H7 (cell line): ENCODE measurements at places on chromosomes 3 and 15. TPM values are rescaled to one million over a fixed set of nuclear protein-coding genes. Genes with fewer than 3 reads are reported as not detected.

- no peak for DNase-seq
Measured at GRCh38 chr3:29070959-29071634, 209.8 kb upstream of the RBMS3 start.

The HAUS2 gene
- 20.5 and 28.0 TPM in 2 replicates for total RNA-seq

The TARS3 gene
- 6.2 and 8.0 TPM in 2 replicates for total RNA-seq

- no peak for DNase-seq
Measured at GRCh38 chr3:109005443-109005842, 51.8 kb upstream of the GUCA1C start.

The STT3B gene
- total RNA-seq: 134 and 148 TPM in 2 replicates

- no peak for DNase-seq
Measured at GRCh38 chr3:69406163-69406562, 20.3 kb upstream of the FRMD4B start.

DNA sequence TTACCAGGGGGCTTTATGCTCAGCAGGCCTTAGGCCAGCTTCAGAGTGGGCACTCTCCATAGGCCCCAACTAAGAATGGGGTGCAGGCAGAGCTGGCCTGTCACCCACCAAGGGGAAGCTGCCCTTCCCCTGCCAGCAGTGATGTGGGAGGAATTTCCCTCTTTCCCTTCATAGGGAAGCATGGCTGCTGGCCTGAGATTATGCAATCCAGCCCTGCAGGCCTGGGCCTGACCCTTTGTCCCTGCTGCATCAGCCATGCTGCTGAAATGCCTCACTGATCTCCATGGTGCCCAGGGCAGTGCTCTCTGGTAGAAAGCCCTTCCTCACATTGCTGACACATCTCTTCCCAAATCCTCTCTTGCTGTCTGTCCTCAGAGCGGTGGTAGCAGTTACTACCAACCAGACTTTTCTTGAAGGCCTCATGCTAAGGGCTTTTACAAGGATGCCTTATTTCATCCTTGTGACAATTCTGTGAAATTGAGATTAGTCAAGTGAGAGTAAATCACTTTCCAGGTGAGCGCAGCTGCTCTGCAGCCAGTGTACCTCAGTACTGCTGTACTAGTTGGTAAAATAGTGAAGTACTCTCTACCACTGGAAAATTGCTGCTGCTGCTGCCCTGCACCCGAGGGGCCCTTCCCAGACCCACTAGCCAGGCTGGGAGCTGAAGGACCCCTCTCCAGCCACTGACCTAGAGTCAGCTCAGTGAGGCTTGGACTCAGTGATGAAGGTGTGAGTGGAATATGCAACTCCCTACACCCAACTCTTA is 33.8 kb downstream of the MRAS start:
- no peak for DNase-seq

The CX3CR1 gene
- 0.03 and 1.0 TPM in 2 replicates for total RNA-seq

DNA sequence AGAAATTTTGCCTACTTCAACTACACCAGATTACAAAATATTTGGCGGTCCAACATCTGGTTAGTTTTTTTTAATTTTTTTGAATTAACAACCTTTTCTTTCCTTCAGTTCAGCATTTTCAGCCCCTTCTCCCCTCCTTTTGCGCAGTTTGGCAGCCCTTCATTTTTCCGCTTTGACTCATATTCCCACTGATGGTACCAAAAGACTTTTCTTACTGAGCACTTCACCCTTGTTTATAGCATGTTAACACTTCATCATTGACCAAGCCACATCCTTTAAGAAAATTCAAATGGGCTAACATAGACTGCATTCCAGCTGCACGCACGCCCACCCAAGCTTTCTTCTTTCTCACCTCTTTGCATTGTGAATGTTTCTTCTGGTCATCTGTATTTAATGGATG is 49.7 kb downstream of the SEMA6D start:
- DNase-seq: no peak

GRCh38 chr3:195071011-195071728 is 199.8 kb downstream of the XXYLT1 start:
- no peak for DNase-seq

DNA sequence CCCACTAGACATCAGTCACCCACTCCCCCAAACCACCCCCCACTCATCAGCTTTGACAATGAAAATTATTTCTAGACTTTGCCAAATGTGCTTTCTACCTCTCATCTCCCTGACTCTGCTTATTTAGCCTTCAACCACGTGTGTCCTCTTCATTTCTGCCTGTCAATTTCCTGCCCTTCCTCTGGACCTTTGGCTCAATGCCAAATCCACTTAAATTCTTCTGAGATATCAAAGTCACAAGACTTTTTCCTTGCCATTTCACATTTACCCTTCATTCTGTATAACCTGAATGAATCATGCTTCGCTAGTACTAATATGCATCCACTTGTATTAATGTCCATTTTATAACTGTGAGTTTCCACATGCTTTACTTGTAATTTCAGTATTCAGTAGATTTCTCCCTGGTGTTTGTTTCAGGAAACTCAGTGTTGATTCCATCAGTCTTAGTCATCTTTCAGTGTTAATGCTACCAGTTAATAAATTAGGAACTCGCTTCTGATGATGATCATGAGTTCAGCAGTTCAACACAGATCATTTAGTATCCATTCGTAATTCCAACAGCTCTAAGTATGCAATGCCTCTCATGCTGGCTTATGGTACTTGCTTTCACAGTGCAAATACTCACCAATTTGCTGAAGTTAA is 128.2 kb upstream of the OSTN start:
- no peak for DNase-seq

- DNase-seq: no peak
Measured at GRCh38 chr3:183809270-183809669, 16.1 kb downstream of the MAP6D1 start.

The APOD gene
- total RNA-seq: not detected in 2 replicates

DNA sequence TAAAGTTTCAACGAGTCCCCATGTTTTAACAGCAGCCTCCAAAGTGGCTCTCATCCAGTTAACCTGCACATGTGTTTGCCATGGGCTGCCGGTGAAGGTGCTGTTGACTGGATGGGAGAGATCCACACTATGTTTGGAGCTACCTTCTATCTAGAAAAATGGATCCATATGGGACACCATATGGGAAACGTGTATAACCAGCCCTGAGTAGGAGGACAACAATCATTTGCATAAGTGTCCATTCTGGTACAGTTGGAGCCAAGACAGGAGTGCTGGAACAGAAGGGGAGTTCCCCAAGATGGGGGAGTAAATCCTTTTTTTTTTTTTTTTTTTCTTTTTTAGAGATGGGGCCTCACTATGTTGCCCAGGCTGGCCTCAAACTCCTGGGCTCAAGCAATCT is 36.6 kb downstream of the MKRN2 start:
- DNase-seq: no peak

- no peak for DNase-seq
Measured at GRCh38 chr3:174821477-174821876, 37.7 kb upstream of the NAALADL2 start.

- peak; percentile 1 for DNase-seq
Measured at GRCh38 chr3:87167628-87168456, 59.3 kb upstream of the CHMP2B start.

DNA sequence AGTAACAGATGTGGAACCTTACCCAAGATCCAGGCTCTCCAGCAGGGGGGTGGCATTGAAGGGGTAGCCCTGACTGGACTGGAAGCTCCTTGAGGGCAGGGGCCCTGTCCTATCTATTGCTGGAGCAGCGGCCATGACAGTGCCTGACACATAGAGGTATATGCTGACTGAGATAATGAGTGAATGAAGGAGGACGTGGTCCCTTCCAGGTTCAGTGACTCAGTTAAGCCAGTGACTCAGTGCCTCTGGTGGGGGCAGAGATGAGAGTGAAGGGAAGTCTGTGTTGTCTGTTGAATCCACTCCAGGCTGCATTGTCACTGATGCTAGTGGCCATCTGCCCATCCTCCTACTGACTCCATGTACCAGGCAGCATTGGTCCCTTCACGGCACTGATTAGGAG is 13.0 kb upstream of the CTXND1 start:
- DNase-seq: no peak

- DNase-seq: no peak
Measured at GRCh38 chr3:105953831-105954230, 85.0 kb upstream of the CBLB start.

The FRMD5 gene
- 2.4 and 6.5 TPM in 2 replicates for total RNA-seq

DNA sequence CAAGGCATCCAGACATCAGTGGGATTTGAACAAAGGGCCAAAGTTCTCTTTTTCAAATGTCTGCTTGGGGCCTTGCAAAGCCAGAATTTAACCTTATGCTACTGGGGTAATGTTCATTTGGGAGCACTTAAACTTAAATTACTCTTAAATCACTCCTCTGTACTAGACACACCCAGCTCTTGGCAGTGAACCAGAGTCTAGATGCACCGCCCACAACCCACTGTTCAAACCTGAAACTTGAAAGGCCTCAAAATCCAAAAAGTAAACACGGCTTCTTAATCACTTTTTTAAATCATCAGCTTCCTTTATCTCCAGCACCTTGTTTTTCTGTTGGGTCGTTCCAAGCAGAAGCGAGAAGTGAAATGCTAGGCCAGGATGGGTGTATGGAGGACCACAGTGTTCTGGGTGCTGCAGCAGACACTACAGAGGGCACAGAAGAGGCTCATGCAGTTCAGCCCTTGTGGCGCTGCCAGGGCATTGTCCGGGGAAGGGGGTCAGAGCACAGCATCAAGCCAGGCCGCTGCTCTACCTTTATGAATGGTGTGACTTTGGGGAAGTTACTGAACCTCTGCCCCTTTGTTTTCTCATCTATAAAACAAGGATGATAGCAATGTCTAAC is 28.8 kb downstream of the MECOM start:
- DNase-seq: no peak

DNA sequence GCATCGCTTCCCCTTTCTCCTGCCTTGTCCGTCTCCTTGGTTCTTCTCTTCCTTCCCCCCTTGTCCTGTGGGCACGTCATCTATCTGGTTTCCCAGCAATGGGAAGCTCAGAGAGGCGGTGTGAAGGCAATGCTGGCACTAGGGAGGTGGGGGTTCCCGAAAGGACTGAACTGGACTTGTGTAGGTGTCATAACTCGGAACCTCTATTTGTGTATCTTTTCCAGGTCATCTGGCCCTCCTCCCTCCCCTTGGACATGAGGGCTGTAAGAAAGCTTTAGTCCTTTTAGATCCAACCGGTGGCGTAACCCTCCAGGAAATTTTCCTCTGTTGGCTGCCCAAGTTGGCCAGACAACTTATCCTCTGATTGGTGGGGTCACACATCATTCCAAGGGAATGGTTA is 231.5 kb upstream of the TLE3 start:
- no peak for DNase-seq

- DNase-seq: no peak
Measured at GRCh38 chr3:172047567-172048115, 8.3 kb downstream of the FNDC3B start.

- DNase-seq: no peak
Measured at GRCh38 chr3:158837240-158837639, 35.4 kb downstream of the MFSD1 start.
